Vagina (tissue), 2 donors: ENCODE measurements at places on chromosomes 3 and 15. TPM values are rescaled to one million over a fixed set of nuclear protein-coding genes. Genes with fewer than 3 reads are reported as not detected.

Gene ACKR4
- total RNA-seq, result not detected

GRCh38 chr3:150583028-150583427 lies 20.1 kb upstream of the SELENOT start:
- H3K4me3 ChIP-seq, result no peak overlapping the region
- H3K4me1 ChIP-seq, result no peaks in the 10 kb centered on the region
- no peak for DNase-seq
- H3K27ac ChIP-seq, result no peak overlapping the region
- H3K36me3 ChIP-seq, result no peaks in the 10 kb centered on the region
- no peaks in the 10 kb centered on the region for H3K27me3 ChIP-seq

Gene MUC4
- total RNA-seq, result 36.1 TPM

GRCh38 chr15:96670389-96670788 lies 339.9 kb downstream of the NR2F2 start:
- DNase-seq, result no peak
- H3K27ac ChIP-seq, result no peak overlapping the region
- no peak overlapping the region for H3K4me3 ChIP-seq
- H3K4me1 ChIP-seq, result no peaks in the 10 kb centered on the region
- H3K36me3 ChIP-seq, result no peaks in the 10 kb centered on the region
